Spleen (tissue), 13 donors: ENCODE measurements at places on chromosomes 4 and X. TPM values are rescaled to one million over a fixed set of nuclear protein-coding genes. Genes with fewer than 3 reads are reported as not detected.

KIT gene
- 4.9 TPM for total RNA-seq

CXorf49 gene
- not detected for total RNA-seq

GPRASP2 gene
- total RNA-seq = 10.5 TPM

JCHAIN gene
- total RNA-seq = 505 TPM

ARHGAP24 gene
- 104 TPM for total RNA-seq

PRKG2 gene
- 0.32 TPM for total RNA-seq

PRRG3 gene
- total RNA-seq = 1.5 TPM

ARHGAP36 gene
- total RNA-seq = not detected

BGN gene
- 180 TPM for total RNA-seq

ANOS1 gene
- total RNA-seq = 1.1 TPM

GABRE gene
- 11.2 TPM for total RNA-seq

PPP2R2C gene
- total RNA-seq = 0.55 TPM

DUSP9 gene
- total RNA-seq = not detected

SCML2 gene
- total RNA-seq = 1.7 TPM

CT83 gene
- not detected for total RNA-seq

SPATA4 gene
- not detected for total RNA-seq

SSX2 gene
- total RNA-seq = not detected

ZNF157 gene
- total RNA-seq = 0.54 TPM

NXF2B gene
- total RNA-seq = not detected

TMSB15B gene
- total RNA-seq = 4.1 TPM

CXorf49B gene
- total RNA-seq = not detected

GLRA3 gene
- 0.06 TPM for total RNA-seq

PRSS12 gene
- total RNA-seq = 0.10 TPM

MAGEC1 gene
- total RNA-seq = 0.68 TPM

ADH5 gene
- 90.6 TPM for total RNA-seq

SMIM9 gene
- total RNA-seq = not detected

USP17L27 gene
- total RNA-seq = not detected

GNRHR gene
- total RNA-seq = not detected

NEXMIF gene
- 0.70 TPM for total RNA-seq

RAB40A gene
- total RNA-seq = not detected

PDGFRA gene
- 319 TPM for total RNA-seq

MAGEA2 gene
- not detected for total RNA-seq

FHIP1A gene
- 1.9 TPM for total RNA-seq

GABRB1 gene
- not detected for total RNA-seq

MAGEE2 gene
- not detected for total RNA-seq

CSAG1 gene
- not detected for total RNA-seq

C4orf46 gene
- total RNA-seq = 2.8 TPM

SPARCL1 gene
- total RNA-seq = 95.8 TPM

STK32B gene
- 0.34 TPM for total RNA-seq

CXCL10 gene
- 7.1 TPM for total RNA-seq

IDH3G gene
- 68.7 TPM for total RNA-seq

RPA4 gene
- 5.9 TPM for total RNA-seq

BEND2 gene
- 0.39 TPM for total RNA-seq

UGT2B7 gene
- total RNA-seq = not detected

NPY5R gene
- 5.1 TPM for total RNA-seq

CLDN2 gene
- total RNA-seq = not detected

XPNPEP2 gene
- 0.13 TPM for total RNA-seq

NDNF gene
- 0.82 TPM for total RNA-seq

STARD8 gene
- 35.2 TPM for total RNA-seq

P2RY4 gene
- 0.27 TPM for total RNA-seq

USP17L26 gene
- total RNA-seq = not detected

NAT8L gene
- 1.4 TPM for total RNA-seq
